Tibial artery (tissue), 4 donors: ENCODE measurements at places on chromosomes 2 and 18.

DNA sequence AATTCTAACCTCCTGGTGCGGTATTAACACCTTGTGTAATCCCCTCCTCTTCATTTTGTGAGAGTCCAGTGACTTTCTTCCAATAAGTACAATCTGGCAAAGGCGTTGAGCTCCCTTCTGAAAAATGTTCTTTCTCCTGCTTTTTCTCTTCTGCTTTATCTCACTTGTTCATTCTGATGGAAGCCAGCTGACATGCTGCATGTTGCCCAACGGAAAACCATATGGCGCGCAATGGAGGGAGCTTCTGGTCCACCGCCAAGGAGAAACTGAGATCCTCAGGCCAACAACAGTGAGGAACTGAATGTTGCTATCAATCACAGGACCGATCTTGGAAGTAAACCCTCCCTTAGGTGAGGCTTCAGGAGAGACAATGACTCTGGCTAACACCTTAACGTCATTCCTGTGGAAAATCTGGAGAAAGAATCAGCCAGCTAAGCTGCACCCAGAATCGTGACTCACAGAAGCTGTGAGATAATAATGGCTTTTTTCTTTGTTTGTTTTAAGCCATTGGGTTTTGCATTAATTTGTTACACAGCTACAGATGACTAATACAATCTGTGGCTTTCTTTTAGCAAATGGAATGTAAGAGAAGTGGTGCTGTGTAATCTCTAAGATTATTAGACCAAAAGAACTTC lies 1323.9 kb upstream of the DDX18 start:
- no peak for DNase-seq

GRCh38 chr2:24704692-24705091 lies 88.5 kb downstream of the PTRHD1 start:
- DNase-seq, result no peak

GRCh38 chr2:105379741-105380186 lies 19.1 kb downstream of the FHL2 start:
- no peak for DNase-seq

- no peak for DNase-seq
Measured at GRCh38 chr2:85905891-85906290, 17.1 kb upstream of the ST3GAL5 start.

GRCh38 chr2:212549941-212550340 lies 11.3 kb upstream of the ERBB4 start:
- no peak for DNase-seq

- DNase-seq, result no peak
Measured at GRCh38 chr2:58865436-58865835, 624.3 kb upstream of the FANCL start.

GRCh38 chr18:9647496-9648323 lies 33.4 kb upstream of the PPP4R1 start:
- no peak for DNase-seq
